CD4-positive, alpha-beta T cell treated with Interleukin-6 at 100 ng/mL for 8 hours (primary cell): ENCODE measurements at places on chromosomes 13 and 19.

GRCh38 chr13:26132756-26133155, 80.9 kb upstream of the SHISA2 start:
- no peak for DNase-seq

- DNase-seq: no peak
Measured at GRCh38 chr13:85828094-85828684, 29.0 kb upstream of the SLITRK6 start.

DNA sequence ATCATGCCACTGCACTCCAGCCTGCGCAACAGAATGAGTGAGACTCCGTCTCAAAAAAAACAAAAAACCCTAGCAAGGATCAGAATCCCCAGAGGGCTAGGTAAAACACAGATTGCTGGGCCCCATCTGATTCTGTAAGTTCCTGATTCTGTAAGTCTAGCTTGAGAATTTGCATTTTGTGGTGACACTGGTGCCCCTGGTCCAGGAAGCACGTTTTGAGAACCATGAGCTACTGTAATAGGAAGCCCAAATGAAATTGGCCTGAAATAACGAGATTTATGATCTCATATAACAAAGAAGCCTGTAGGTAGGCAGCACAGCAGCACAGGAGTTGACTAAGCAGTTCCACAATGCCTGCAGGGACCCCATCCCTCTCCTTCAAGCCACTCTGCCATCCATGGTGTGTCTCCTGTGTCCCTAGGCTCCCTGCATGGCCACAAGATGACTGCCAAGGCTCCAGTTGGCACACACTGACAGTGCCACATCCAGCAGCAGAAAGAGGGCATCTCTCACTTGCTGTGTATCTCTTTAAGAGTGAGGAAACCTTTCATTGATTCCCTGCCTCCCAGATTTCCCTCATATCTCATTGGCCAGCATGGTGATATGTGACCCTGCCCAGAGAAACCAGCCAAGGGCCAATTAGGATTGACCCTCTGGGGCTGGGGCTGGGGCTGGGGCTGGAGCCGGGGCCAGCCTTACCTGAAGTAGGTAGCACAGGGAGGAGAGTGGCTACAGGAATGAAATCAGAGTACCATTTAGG, 21.7 kb downstream of the SIPA1L3 start:
- DNase-seq: no peak

GRCh38 chr19:12090807-12091206, 26.3 kb downstream of the ZNF844 start:
- DNase-seq: peak; percentile 45

GRCh38 chr13:41720839-41721561, 239.9 kb downstream of the VWA8 start:
- DNase-seq: no peak

GRCh38 chr19:49588365-49589122, 2.4 kb upstream of the PRR12 start:
- no peak for DNase-seq

GRCh38 chr13:83620530-83621220, 261.6 kb downstream of the SLITRK1 start:
- DNase-seq: no peak

GRCh38 chr19:16139752-16140151, 3.7 kb upstream of the HSH2D start:
- no peak for DNase-seq

DNA sequence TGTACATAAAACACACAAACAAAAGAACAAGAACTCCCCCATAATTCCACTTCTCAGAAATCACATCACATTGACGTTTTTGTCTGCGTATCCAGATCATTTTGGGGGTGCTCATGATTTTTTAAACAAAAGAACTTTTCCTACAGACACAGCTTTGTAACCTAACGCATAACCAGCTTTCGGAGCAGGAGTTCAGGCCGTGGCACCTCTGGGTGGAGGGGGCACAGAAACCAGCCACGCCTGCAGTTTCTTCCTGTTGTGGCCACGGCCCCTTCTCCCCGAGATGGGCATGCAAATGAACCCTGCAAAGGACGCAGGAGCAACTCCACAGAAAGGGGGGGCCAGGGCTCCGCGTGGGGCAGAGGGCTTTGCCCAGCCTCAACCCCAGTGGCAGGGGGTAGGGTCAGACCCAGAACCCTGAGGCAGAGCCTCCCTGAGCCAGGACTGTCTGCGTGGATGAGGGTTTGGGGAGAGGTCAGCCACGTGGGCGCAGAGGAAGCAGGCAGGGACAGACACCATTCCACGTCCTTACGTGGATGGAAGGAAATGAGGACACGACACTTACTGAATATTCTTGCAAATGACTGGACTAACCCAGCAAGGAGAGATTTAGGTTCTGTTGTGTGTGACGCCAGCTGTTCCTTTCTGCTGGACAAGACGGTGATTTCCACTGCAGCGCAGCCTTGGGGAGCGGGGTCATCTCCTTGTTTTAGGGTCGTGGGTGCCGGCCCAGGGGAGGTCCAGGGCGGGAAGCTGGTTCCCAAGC, 64.4 kb downstream of the RASA3 start:
- DNase-seq: peak; percentile 24

GRCh38 chr13:109756778-109757177, 29.6 kb downstream of the IRS2 start:
- DNase-seq: no peak

DNA sequence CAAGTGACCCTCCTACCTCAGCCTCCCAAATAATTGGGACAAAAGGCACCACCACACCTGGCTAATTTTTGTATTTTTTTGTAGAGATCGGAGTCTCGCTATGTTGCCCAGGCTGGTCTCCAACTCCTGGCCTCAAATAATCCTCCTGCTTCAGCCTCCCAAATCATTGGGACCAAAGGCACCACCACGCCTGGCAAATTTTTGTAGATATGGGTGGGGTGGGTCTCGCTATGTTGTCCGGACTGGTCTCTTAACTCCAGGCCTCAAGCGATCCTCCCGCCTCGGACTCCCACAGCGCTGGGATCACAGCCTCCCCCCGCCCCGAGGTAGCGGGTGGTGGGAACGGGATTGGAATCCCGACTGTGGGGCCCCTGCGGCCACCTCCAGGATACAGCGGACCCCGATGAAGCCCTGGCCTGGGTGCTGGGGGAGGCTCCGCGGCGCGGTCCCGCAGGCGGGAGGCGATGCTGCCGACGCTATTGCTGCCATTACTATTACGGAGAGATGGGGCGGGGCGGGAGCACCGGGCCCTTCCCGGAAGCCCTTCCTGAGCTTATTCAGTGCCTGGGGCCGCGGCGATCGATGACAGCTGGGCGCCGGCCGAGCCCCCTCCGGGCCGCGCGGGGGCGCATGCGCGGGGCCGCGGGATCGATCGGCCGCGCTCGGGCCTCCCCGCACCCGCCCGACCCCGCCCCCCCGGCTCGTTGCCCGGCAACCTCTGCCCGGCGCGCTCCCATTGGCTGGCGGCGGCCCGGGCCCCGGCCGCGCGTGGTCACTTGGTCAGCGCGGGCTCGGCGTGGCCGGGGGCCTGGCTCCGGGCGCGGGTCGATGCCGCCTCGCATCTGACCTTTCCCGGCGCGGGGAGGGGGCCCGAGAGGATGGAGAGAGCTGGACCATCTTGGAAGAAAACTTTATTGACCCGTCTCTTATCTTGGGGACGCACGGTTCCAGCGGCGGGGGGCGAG, 27.9 kb upstream of the ONECUT3 start:
- DNase-seq: peak; percentile 20

DNA sequence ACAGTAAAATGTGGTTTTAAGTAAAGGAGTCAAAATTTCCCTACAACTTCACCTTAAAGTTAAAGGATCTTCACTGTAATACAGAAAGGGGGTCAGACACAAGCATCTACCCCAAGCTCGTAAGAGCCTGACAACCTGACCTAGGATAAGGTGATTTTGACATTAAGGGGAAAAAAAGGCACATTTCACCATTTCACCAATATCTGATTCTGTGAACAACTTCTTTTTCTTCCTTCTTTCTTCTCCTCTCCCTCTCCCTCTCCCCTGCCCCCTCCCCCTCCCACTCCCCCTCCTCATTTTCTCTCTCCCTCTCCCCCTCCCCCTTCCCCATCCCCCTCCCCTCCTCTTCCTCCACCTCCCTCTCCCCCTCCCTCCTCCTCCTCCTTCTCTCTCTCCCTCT, 796.7 kb upstream of the ARGLU1 start:
- no peak for DNase-seq

DNA sequence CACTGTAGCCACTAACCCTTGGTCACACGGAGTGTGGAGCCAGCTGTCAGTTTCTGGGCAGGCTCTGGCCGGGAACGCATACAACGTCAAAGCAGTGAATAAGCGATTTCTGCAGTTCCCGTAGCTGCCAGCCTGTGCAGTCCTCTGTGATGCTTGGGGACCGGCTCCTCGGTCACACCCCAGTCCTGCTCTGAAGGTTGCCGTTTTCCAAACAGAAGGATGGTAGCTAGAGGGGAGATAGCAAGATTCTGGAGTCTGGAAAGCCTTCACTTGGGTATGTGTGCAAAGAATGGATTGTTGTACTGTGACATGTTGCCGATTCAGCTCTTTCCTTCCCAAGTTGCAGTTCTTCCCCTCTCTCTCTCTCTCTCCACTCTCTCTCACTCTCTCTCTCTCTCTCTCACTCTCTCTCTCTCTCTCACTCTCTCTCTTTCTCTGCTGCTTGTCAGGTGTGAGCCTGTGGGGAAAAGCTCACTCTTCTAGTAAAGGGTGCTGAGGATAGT, 38.7 kb upstream of the C1QTNF9 start:
- peak; percentile 62 for DNase-seq

GRCh38 chr13:68234274-68234673, 1004.1 kb upstream of the PCDH9 start:
- no peak for DNase-seq

GRCh38 chr19:14093117-14093823, 2.7 kb upstream of the SAMD1 start:
- DNase-seq: no peak
